ENCODE measurements at places on chromosomes 13 and 19.

DNA sequence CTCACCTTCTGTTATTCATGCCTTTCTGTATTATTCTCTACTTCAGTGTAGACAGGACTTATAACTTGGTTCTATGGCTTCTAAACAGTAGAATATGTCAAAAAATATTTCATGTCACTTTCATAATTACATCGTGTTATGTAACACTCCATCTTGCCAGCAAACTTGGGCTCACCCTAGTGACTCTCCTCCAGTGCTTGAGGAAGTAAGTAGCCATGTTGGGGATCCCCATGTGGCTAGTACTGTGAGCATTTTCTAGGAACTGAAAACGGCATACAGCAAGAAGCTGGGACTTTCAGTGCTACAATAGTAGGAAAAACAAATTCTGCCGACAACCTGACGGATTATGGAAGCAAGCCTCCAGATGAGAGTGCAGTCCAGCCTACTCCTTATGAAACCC is 495.6 kb downstream of the SLITRK6 start:
- DNase-seq = no peak

DNA sequence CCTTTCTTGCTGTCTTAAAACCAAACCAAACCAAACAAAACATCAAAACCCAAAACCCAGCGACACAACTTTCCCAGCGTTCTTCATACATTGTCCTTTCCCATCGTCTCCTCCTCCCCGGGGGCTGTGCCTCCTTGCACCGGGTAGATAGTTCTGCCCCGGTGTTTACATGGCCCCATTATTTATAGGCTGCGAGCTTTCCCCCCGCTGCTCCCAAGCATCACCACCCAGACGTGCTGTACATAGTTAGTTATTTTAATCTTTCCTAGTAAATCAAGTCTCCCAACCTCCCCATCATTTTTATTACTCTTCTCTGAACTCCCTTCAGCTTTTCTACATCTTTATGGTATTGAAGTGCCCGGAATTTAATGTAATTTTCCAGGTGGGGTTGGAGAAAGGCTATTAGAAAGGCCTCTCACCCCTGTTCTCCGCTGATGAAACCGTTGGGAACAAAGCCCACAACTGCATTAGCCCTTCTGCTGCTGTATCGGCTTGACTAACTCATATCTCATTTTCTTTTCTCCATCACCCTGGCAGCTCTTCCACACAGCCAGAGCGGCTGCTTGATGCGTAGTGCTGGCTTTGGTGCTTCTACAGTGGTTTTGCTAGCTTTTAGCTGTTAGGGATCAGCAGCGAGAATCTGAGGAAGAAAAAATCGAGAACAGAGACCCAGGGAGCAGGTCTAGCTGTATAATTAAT is 53.1 kb downstream of the FGF9 start:
- DNase-seq = no peak

GRCh38 chr13:99566125-99567083 is 65.1 kb downstream of the TM9SF2 start:
- DNase-seq = no peak

DNA sequence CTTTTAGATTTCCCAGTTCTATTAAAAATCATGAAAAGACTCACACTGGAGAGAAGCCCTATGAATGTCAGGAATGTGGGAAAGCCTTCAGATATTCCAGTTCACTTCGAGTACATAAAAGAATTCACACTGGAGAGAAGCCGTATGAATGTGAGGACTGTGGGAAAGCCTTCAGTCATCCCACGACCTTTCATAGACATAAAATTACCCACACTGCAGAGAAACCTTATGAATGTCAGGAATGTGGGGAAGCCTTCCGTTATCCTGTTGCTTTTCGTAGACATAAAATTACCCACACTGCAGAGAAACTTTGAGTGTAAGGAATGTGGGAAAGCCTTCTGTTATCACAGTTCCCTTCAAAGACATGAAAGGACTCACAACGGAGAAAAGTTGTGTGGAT is 55.2 kb downstream of the ZNF627 start:
- no peak for DNase-seq

DNA sequence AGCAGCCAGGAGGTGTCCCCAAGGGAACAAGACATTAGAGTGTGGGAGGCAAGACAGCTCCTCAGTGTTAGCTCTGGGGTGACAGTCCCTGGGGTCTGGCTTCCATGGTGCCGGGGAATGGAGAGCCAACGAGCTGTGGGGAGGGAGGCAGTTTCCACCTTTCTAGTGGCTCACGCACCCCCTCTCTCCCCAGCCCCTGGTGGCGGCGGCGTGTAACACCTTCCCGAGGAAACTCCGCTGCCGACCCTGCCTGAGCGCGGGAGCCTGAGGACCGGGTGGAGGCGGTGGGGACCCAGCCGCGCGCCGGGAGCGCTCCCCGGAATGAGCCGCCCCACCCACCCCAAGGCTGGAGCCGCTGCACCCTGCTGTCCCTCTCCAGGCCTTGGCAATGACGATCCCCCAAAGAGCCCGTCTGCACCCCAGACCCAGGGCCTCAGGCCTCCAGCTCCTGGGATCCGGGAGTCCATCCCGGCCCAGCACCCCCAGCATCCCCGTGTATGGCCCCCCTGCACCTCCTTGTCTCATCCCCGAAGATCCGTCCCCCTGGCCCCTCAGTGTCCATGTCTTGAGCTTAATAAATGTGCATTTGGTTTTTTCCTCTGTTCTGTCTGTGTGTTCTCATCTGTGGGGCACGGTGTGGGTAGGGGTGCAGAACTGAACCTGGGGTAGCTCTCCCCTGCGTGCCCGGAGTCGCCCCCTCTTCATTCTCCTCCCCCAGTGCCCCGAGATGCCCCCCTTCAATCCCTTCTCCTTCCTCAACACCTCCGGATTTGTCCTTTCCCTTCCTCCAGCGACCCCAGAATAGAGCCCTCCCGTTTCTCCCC is 622 bp upstream of the FXYD5 start:
- peak; percentile 39 for DNase-seq
